ENCODE measurements at places on chromosomes 7 and 10.

DNA sequence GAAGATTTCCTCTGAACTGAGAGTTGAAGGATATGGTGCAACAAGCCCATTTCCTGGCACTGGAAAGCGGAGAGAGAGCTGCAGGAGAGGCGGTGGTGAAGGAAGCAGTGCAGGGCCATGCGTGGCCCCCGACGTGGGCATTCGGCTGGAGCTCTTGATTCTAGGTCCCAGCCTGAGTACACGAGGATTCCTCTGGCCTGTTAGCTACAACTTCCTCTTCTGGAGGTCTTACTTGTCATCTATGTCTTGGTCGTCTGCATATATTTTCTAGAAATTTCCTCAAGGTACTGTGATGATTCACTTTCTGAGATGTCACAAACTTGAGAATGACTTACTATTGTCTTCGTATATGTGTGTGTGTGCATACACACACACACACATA lies 59.2 kb upstream of the JAZF1 start:
- no peak for DNase-seq

DNA sequence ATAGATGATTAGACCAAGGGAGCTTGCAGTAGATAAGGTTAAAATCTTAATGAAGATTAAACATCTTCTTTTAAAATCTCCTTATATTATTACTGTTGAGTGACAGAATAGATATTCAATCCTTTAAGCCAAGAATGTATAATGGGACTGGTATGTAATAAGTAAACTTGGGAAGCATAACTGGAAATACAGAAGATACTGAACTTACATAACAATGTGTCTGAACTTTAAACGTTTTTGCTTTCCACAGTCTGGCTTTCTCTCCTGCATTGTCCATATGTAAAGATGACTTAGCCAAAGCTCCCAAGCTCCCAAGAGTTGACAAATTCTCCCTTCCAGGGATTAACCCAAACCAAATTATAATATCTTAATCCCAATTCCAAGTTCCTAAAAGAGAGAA lies 129.8 kb downstream of the KCND2 start:
- no peak for DNase-seq

- no peak for DNase-seq
Measured at GRCh38 chr10:124719213-124719851, 24.8 kb downstream of the FAM53B start.

DNA sequence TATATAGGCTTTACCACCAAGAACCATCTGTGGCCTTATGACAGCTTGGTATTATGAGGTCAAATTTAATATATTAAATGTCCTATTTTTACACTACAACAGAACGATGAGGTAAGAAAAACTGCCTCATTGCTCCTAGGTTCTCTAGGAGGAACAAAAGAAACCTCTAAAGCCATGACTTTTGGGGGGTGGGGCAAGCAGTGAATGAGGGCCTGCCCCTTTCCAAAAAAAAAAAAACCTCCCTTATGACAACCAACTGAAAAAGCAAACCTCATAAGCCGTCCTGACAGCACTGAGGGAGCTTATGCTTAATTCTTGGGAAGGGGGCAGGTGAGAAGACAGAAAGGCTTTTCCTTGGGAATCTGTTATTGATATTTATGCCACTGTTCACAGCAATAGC lies 116.6 kb downstream of the KMT2E start:
- DNase-seq, result no peak

DNA sequence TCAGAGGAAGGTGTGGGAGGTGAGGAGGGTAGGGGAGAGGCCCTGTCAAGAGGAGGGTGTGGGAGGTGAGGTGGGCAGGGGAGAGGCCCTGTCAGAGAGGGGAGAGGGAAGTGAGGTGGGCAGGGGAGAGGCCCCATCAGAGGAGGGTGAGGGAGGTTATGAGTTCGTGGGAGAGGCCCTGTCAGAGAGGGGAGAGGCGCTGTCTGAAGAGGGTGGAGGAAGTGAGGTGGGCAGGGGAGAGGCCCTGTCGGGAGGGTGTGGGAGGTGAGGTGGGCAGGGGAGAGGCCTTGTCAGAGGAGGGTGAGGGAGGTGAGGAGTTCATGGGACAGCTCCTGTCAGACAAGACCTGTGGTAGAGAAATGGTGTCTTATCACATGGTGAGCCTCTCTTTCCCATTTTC lies 74.4 kb downstream of the INPP5A start:
- DNase-seq, result no peak

Data from posterior vena cava (tissue), 2 donors.